ENCODE measurements at places on chromosomes 2 and 18.
A peak's percentile ranks its signal among the peaks of the same experiment; 100 is the strongest.

DNA sequence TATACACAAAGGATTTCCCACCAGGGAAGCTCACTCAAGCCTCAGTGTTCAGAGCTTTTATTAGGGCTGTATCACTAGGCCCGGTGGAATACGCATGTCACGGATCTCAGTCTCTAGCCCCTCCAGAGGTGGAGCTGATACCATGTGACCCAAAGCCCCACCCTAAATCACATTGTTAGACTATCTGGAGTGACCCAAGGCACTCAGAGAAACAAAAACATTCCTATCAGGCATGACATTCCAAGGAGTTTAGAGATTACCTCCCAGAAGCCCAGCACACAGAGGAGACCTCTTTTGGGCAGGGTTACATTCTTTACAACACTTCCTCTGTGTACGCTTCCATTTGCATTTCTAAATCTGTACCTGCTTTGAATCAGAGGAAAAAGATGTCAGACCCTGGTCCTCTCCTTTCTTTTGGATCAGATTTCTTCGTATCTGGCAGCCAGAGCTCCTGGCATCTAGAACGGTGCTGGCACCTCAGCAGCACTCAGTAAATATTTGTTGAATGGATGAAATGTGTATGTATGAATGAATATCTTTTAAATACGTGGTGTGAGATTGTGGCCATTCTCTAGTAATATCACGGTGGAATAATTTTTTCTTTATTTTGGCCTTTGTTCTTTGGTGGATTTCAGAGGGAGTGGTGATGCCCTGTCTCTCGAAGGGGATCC, 37.7 kb upstream of the SMAD2 start:
- no peak for DNase-seq

GRCh38 chr18:52340406-52341102, 557 bp downstream of the DCC start:
- no peak for DNase-seq

DNA sequence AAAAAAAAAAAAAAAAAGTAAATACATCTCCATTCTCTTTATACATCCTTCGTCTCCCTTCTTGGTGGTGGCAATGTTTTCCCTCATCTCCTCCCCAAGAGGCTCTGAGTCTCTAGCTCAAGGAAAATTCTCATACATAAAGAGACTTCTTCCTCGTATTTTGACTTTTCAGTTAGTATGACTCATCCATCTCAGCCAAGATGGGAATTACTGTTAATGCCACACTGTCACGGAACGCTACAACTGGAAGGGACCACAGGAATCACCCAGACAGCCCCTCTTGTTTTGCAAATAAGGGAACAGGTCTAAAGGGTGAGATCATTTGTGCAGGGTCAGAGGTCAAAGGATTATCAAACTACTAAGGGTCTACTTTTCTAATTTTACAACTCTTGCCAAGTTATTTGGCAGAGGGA, 19.5 kb downstream of the NFE2L2 start:
- DNase-seq: no peak

- DNase-seq: no peak
Measured at GRCh38 chr2:3491716-3492474, 27.4 kb downstream of the ADI1 start.

DNA sequence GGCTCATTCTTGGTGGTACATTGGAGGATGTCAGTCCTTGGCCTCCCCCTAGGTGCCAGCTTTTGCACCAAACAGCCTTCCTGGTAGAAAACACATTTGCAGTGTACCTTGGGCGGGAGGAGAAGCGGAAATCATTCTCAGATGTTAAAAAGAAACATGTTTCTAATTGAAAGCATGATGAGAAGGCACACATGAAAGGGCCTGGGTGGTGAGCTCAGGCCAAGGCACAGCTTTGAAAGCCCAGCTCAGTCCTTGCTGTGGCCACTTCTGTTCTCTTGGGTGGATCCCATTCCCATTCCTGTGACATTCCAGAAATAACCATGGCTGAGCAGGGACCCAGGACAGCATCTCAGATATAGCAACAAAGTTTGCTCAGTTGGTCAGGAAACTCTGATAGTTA, 71.5 kb downstream of the LTBP1 start:
- no peak for DNase-seq

GRCh38 chr2:105796791-105797190, 52.1 kb downstream of the NCK2 start:
- DNase-seq: no peak

DNA sequence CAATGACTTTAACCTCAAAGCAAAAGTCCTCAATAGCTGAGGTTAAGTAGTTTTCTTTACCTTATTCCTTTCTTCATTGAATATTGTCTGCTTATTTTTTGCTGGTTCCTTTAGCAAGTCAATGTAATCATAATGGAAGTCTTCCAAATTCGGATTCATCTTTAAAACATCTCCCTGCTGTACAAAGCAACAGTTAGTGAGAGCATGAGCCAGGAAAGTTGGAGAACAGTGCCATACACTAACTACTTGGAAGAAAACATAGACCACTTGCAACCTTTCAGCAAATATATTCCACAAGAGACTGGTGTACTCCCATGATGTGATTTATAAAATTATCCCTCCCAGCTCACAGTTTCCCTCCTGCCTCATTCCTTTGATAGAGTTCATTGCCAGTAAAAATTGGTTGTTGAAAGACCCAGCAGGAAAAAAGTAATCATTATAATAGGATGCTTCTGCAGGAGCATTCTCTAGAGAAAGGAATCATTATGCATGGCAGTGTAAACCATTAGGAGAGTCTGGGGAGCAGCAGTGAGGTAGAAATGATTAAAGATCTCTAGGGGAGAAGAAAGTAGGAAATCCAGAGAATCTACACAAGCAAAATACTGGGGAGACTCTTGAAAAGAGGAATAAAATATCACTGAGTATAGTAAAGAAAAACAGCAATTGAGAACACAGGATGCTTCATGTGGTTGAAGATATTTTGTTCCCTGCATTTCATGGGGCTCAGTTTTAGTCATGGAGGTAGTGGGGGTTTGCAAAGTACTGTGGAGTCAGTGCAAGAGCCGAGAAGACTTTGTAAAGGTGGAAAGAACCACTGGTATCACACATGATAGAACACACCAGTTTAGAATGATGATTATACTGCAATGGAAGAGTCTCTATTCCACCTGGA, 38.6 kb upstream of the TTN start:
- no peak for DNase-seq

DNA sequence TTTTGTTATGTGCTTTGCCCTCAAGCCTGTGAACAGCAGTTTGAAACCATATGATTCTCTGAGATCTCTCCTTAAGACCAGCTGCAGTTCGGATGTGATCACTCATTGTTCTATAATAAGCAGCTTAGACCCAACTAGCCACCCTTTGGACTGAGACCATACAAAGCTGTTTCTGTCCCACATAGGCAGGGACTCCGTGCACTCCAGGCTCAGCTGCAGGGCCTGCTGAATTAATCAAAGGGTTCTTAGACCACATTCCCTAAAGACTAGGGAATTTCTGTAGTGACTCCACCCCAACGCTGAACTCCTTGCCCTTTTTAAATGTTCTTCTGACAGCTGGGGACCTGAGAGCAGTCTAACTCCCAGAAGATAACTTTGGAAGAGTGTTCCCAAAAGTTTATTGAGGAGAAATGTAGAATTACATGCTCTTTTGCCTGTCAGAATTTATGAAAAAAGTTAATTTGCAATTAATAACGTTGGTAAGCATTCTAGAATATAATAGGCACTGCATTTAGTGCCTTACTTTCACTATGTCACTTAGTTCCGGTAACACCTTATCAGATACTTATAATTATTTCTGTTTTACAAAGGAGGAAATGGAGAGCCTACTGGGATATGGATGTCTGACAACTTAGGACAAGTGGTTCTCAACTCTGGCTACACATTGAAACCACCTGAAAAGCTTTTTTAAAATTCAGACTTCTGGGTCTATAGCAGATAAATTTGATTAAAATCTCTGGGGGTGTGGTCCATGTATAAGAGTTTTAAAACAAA, 42.3 kb downstream of the GULP1 start:
- no peak for DNase-seq

DNA sequence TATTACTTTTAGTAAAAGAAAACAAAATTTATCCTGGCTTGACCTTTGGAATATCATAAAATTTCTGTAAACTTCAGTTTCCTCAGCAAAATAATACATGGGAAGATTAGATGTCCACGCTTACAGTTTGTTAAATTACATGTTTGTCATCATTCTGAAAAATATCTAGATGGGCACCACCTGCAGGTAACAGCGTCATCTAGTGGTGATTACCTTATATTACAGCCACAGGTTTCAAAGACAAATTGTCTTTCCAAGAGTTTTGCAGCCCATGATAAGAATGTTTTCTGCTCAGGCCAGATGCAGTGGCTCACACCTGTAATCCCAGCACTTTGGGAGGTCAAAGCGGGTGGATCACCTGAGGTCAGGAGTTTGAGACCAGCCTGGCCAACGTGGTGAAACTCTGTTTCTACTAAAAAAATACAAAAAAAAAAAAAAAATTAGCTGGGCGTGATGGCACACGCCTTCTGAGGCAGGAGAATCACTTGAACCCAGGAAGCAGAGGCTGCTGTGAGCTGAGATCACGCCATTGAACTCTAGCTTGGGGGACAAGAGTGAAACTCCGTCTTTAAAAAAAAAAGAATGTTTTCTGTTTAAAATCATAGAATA, 96.3 kb upstream of the RASGRP3 start:
- no peak for DNase-seq

- DNase-seq: no peak
Measured at GRCh38 chr2:15950088-15950952, 10.0 kb downstream of the MYCN start.

DNA sequence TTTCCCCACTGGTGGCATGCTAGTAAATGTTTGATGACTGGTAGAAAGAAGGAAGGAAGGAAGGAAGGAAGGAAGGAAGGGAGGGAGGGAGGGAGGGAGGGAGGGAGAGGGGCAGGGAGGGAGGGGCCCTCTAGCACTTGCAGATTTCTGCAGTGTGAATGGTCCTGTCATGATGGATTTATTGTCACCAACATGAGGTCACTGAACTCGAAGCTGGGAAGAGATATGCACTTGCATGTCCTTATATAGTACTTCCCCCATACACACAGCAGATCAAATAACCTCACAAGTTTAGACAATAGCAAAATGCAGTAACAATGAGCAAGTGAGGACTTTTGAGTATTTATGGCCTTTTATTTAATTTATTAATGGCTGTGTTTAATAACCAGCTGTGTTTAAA, 44.5 kb upstream of the CXCR4 start:
- DNase-seq: no peak

GRCh38 chr18:10927286-10927992, 221.9 kb downstream of the PIEZO2 start:
- no peak for DNase-seq

GRCh38 chr18:48363175-48363574, 46.0 kb downstream of the ZBTB7C start:
- DNase-seq: no peak

- no peak for DNase-seq
Measured at GRCh38 chr18:39037925-39038324, 1472.3 kb upstream of the CELF4 start.

GRCh38 chr18:54881229-54881768, 53.0 kb downstream of the RAB27B start:
- no peak for DNase-seq

DNA sequence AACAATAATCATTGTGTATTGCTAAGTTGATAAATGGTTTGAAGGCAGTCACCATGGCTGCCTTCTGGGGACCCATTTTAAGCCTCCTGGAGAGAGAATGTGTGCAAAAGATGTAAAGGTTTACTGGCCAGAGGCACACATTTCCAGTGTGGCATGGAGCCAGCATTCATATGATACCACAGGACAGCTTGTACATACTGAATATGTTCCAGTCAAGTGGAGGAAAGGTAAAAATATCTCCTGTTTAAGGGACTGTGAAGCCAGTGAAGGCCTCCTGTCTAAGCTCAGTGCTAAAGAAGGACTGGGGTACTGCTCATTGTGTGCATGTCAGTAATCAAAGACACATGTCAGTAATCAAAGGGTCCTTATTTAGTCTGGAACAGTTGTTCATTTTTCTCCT, 119.2 kb downstream of the BABAM2 start:
- DNase-seq: no peak

- no peak for DNase-seq
Measured at GRCh38 chr2:106540886-106541285, 53.7 kb downstream of the CD8B2 start.

DNA sequence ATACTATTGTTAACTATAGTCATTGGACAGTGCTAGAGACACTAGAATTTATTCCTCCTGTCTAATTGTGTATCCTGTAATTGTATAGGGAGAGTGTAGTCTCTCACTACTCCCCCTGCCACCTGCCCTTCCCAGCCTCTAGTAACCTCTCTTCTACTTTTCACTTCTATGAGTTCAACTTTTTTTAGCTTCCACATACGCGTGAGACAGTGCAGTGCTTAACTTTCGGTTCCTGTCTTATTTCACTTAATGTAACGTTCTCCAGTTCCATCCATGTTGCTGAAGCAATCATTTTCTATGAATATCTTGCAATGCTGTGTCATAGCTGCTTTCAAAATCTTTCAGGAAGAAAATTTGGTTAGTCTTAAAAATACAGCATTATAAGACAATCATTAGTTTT, 22.8 kb upstream of the RUFY4 start:
- DNase-seq: no peak

- no peak for DNase-seq
Measured at GRCh38 chr18:48153613-48154481, 223.4 kb upstream of the SMAD2 start.

DNA sequence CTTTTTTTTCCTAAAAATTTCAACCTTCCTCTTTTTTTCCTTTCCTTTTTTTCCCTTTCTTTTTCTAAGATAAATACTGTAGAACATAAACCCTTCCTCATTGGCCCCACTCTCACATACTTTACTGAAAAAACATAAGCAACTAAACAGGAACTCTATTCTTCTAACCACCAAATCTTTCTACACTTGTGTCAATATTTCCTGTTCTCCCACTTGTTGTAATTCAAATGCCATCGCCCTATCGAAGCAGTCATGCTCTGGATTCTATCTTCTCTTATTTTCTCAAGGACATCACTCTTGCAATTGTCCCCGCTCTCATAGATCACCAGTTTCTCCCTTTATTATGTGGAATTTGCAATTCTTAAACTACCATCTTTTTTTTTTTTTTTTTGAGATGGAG, 20.2 kb upstream of the SSB start:
- DNase-seq: no peak

DNA sequence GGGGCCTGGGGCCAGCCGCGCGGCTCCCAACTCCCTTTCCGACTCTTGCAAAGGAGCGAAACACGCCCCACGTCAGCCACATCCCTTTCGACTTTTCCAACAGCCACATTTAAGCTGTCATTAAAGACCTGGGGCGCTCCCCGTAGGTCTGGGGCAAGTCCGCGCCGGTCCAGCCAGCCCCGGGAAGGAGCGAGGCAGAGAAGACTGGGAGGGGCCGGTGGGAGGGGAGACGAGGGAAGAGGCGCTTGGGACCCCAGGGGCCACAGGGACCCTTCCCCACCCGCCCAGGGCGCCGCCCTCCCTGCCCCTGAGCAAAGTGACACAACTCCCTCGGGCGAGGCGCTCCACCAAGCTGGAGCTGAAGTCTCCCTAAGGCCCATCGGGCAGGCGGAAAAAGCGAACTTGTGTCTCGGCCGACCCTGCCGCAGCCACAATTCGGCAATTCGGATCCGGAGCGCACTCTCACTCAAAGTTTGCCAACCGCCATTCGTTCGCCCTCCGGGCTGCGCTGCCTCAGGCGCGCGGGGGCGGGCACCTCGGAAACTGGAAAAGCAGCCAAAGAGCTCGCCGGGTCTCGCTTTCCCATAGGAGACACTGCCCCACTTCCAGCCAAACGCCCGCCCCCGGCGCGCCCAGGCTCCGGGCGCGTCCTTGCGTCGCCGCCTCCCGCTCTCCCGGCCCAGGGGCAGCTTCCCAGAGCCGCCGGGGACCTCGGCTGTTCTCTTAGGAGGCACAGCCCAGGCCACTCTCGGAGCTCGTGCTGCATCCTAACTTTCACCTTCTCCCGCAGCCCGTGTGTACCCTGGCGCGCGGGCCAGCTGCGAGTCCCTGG, 1.1 kb upstream of the KCTD1 start:
- DNase-seq: peak; percentile 27

GRCh38 chr2:38178556-38179419, 102.8 kb upstream of the CYP1B1 start:
- no peak for DNase-seq
